Panc1 (cell line): ENCODE measurements at places on chromosomes 2 and 18. TPM values are rescaled to one million over a fixed set of nuclear protein-coding genes. Genes with fewer than 3 reads are reported as not detected.
A peak's percentile ranks its signal among the peaks of the same experiment; 100 is the strongest.

DNA sequence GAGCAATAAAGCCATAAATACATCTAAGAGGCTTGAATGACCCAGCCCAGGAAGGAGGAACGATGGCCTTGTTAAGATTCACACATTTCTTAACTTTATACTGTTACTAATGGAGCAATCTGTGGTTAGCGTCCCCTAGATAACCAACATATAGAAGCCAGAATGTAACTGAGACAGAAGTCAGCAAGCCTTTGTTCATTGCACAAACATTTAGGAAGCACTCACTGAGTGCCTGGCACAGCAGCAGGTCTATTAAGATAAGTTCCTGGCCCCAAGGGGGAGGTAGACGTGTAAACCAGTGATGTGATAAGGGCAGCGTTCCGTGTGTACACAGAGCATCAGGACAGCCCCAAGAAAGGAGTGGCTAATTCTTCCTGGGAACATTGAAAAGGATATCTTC, 63.6 kb upstream of the ATL2 start:
- H3K27ac ChIP-seq, result no peak overlapping the region
- H3K4me1 ChIP-seq, result peaks cover 11% of the 10 kb centered on the region
- no peaks in the 10 kb centered on the region for H3K36me3 ChIP-seq
- H3K27me3 ChIP-seq, result no peaks in the 10 kb centered on the region; the same call in 1 of the 2 replicates
- no peak overlapping the region for H3K4me3 ChIP-seq

Gene RGPD4
- not detected for total RNA-seq

Gene TUBB8B
- total RNA-seq, result not detected

Gene CLEC4F
- not detected for total RNA-seq

- DNase-seq, result no peak
- no peaks in the 10 kb centered on the region for H3K4me1 ChIP-seq
- H3K27ac ChIP-seq, result no peak overlapping the region
- H3K36me3 ChIP-seq, result no peaks in the 10 kb centered on the region; the same call in 1 of the 2 replicates
Observed at GRCh38 chr2:15369129-15369528, 192.0 kb downstream of the NBAS start.

Gene FAM237A
- total RNA-seq, result not detected

Gene AQP12B
- not detected for total RNA-seq

Gene TMEM169
- total RNA-seq, result 0.74 TPM

Gene SPEG
- total RNA-seq, result 3.4 TPM

DNA sequence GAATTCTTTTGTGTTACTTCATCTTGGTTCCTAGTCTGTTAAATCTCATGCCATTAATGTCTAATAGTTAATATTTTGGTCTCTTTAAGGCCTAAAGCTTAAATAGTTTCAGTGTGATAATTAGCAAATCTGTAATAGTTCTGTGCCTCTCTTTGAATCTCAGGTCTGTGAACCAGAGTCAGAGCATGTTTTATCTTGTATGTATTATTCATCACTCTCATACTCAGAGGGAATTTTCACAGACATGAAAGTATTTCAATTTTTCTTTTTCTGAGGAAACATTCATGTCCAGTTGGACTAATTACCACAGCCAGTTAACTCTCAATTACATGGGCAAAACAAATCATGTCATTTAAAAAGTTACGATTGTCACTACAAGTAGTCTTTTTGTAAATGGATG, 931.9 kb upstream of the SLC39A10 start:
- no peaks in the 10 kb centered on the region for H3K27me3 ChIP-seq
- no peak for DNase-seq
- no peak overlapping the region for H3K4me3 ChIP-seq
- H3K36me3 ChIP-seq, result no peaks in the 10 kb centered on the region
- no peaks in the 10 kb centered on the region for H3K4me1 ChIP-seq
- H3K27ac ChIP-seq, result no peak overlapping the region

DNA sequence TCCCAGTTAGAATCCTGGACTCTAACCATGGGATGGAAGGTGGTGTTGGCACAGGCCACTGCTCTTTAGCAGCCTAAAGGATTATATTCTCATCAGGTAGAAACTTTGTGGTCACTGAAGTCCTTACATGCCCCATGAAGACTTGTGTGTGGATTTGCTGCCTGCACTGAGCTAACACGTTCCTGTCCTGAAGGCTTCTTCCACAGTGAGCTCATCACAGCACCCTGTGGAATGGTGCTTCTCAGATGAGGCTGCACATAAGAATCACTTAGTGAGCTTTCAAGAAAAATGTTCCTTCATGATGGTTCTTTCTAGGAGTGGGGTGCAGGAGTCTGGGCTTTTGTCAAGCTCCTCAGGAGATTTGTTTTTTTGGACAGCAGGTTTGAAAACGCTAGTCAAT, 26.8 kb downstream of the STAMBP start:
- no peaks in the 10 kb centered on the region for H3K4me1 ChIP-seq
- H3K36me3 ChIP-seq, result peaks cover 13% of the 10 kb centered on the region
- no peaks in the 10 kb centered on the region for H3K27me3 ChIP-seq
- H3K4me3 ChIP-seq, result no peak overlapping the region
- H3K27ac ChIP-seq, result no peak overlapping the region

Gene PROM2
- 1.4 TPM for total RNA-seq

GRCh38 chr2:177455187-177455586, 62.6 kb downstream of the AGPS start:
- no peaks in the 10 kb centered on the region for H3K4me1 ChIP-seq
- no peak overlapping the region for H3K4me3 ChIP-seq
- no peak for DNase-seq
- H3K27me3 ChIP-seq, result no peaks in the 10 kb centered on the region

Gene RAMP1
- 17.6 TPM for total RNA-seq

GRCh38 chr2:231672617-231673347, 35.5 kb upstream of the PTMA start:
- no peaks in the 10 kb centered on the region for H3K27me3 ChIP-seq
- no peak for DNase-seq
- H3K36me3 ChIP-seq, result no peaks in the 10 kb centered on the region
- peaks cover 46% of the 10 kb centered on the region for H3K4me1 ChIP-seq
- peak overlapping the region; percentile 53 for H3K4me3 ChIP-seq

GRCh38 chr2:240208631-240209211, 68.3 kb upstream of the OTOS start:
- no peak overlapping the region for H3K4me3 ChIP-seq
- no peak for DNase-seq
- H3K27ac ChIP-seq, result no peak overlapping the region
- H3K36me3 ChIP-seq, result no peaks in the 10 kb centered on the region
- H3K4me1 ChIP-seq, result no peaks in the 10 kb centered on the region

DNA sequence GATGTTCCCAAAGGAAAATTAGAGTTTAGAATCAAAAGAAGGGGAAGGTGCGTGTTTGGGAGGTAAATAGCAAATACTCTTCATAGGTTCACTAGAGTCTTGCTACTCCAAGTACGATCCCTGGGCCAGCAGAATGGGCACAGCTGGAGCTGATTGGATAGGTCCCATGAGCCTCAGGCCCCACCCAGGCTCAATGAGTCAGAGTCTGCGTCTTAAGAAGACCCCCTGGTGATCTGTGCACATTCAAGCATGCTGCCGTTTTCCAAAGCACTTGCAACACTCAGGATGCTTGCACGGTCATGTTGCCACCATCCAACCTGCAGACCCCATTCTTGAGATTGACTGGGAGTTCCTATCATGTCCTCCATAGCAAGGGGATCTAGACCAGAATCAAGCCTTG, 40.5 kb downstream of the ABCG8 start:
- no peak overlapping the region for H3K4me3 ChIP-seq
- H3K27ac ChIP-seq, result no peak overlapping the region
- peaks cover 3% of the 10 kb centered on the region for H3K4me1 ChIP-seq
- no peak for DNase-seq
- H3K27me3 ChIP-seq, result no peaks in the 10 kb centered on the region

DNA sequence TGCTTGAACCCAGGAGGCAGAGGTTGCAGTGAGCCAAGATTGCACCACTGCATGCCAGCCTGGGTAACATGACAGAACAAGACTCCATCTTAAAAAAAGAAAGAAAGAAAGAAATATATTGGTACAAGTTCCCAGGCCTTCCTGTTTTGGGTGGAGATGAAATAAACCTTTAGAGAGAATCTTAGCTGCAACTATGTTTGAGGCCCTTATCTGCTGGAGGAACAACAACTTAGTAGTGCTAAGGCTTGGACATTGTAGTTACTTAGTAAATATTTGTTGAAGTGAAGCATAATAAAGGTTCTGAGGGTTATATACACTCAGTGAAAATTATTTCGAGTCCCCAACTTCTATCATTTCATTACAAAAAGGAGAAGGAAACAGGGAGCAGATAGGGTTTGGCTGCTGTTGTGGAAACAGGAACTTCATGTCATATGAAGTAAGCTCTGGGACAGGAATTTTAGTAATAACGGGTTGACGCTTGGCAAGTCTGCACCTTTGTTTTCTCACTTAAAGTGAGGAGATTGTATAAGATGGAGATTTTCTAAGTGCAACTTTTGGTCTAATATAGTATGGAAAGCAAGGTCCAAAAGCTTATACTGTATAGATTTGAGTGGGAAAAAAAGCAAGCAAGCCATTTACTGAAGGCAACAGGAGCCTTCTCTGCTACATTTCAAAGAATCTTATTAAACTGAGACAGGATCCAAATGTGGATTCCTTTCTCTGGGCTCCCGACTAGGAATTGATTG, 40.0 kb upstream of the AGPS start:
- H3K4me3 ChIP-seq, result no peak overlapping the region
- no peaks in the 10 kb centered on the region; the same call in 1 of the 2 replicates for H3K4me1 ChIP-seq
- no peak for DNase-seq
- H3K27ac ChIP-seq, result no peak overlapping the region

- H3K27ac ChIP-seq, result no peak overlapping the region
- H3K27me3 ChIP-seq, result no peaks in the 10 kb centered on the region
- no peaks in the 10 kb centered on the region; the same call in 1 of the 2 replicates for H3K4me1 ChIP-seq
- no peak overlapping the region for H3K4me3 ChIP-seq
- DNase-seq, result no peak
Observed at GRCh38 chr2:55498582-55498981, 20.9 kb upstream of the CFAP36 start.

DNA sequence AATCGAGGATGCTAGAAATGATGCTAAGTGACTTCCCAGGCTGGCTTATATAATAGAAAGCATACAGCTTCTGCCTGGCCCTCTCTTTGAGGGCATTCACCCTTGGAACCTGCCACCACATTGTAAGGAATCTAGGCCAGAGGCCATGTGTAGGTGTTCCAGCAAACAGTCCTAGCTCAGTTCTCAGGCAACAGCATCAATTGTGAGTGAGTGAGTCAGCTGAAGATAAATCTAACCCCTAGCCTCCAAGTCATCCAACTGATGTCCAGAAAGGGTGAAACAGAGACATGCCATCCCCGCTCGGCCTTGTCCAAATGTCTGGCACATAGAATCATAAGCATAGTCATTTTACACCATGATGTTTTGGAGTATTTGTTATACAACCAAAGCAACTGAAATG, 324.3 kb upstream of the KLHL14 start:
- H3K27ac ChIP-seq, result no peak overlapping the region
- H3K4me1 ChIP-seq, result no peaks in the 10 kb centered on the region; the same call in 1 of the 2 replicates
- H3K27me3 ChIP-seq, result no peaks in the 10 kb centered on the region
- DNase-seq, result peak; percentile 13
- no peaks in the 10 kb centered on the region for H3K36me3 ChIP-seq

Gene SMARCAL1
- 26.4 TPM for total RNA-seq

DNA sequence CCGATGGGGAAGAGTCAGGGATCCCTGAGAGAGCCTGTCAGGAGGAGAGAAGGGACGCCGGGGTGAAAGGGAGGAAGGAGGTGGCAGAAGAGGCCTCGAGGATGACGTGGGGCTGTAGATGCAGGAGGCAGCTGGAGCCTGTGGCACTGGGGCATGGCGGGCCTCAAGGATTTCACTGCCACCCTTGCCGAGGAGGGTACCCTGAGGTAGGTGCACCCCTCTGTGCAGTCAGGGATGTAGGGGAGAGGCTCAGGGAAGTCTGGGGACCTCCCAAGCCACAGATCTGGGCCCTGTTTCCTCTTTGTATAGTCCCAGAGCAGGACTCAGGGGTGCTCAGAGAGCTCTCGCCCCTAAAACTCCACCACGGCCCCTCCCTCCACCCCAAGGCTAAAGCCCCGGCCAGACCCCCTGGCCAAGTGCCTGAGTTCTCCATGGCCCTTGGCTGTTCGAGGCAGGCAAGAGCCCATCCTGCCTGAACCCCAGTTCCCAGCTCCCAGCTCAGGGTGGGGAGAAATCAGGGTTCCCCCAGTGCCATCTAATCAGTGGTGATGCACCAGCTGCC, 39.0 kb upstream of the HDAC4 start:
- no peaks in the 10 kb centered on the region for H3K4me1 ChIP-seq
- DNase-seq, result no peak
- peaks cover 15% of the 10 kb centered on the region for H3K27me3 ChIP-seq

- peaks cover 5% of the 10 kb centered on the region; the same call in 1 of the 2 replicates for H3K27me3 ChIP-seq
- no peaks in the 10 kb centered on the region for H3K36me3 ChIP-seq
- no peak overlapping the region for H3K27ac ChIP-seq
- no peak for DNase-seq
Observed at GRCh38 chr2:85831735-85832134, 57.1 kb downstream of the ST3GAL5 start.

DNA sequence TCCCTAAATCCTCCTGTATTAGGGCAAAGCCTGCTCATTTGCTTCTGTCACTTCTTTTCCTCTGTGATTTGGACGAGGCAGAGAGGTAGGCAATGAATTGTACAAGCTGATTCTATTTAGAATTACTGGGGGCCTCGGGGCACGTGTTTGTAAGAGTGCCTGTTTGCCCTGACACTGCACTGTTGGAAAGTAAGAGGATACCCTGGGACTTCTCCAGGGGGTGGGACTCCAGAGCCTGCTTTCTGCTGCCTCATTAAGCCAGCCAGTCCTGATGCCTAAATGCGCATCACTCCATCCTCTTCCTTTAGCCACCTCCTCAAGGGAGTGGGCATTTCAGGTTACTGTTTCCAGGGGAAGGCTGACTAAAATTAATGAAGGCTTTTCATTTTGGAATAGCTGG, 134.3 kb downstream of the TDRD15 start:
- H3K4me1 ChIP-seq, result no peaks in the 10 kb centered on the region
- DNase-seq, result no peak
- no peaks in the 10 kb centered on the region for H3K36me3 ChIP-seq
- H3K27me3 ChIP-seq, result no peaks in the 10 kb centered on the region; the same call in 1 of the 2 replicates
- H3K27ac ChIP-seq, result no peak overlapping the region

DNA sequence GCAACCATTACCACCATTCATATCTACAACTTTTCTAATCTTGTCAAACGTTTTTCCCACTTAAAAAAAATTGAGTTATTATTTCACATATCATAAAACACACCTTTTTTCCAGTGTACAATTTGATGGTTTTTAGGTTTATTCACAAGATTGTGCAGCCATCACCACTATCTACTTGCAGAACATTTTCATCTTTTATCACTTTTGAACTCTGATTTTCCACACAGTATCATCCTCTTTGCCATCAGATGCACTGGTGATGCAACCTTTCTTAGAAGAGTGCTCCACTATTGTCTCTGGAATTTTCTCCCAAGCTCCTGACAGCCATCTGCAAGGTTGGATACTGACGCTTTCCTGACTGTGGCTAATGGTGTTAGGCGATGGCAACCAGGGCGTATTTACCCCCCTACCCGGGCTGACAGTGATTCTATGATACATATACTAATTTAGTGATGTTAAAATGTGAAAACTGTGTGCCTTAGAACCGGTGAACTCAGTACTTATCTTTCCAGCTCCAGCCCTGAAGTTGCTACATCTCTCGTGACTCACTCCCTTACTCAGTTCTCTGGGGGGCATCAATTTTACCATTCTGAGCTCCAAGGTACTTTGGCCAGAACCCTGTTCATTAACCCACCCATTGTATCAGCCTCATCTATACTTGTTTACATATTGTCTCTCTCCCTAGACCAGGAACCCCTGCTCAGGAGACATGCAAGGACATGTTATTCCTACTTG, 105.4 kb upstream of the SPRED2 start:
- no peak overlapping the region for H3K4me3 ChIP-seq
- H3K36me3 ChIP-seq, result no peaks in the 10 kb centered on the region
- DNase-seq, result no peak
- H3K27ac ChIP-seq, result no peak overlapping the region

Gene FSIP2
- total RNA-seq, result 0.03 TPM
